Endothelial cell (in vitro differentiated cells): ENCODE measurements at places on chromosomes 16 and 17.

- DNase-seq: no peak
Observed at GRCh38 chr17:70609566-70609965, 440.2 kb downstream of the KCNJ2 start.

DNA sequence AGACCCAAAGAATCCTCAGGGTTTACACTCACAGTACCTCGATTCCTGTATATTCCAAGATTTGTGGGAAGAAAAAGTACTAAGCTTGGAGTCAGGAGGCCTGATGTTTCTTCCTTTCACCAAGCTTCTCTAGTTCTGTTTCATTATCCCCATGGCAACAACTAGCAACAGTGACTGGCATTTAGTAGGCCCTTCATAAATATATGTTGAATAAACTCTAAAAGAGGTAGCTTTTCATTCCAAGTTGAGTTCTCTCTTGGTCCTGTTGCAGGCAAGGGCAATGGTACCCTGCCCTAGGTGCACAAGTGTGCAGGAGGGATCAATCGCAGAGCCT, 527 bp upstream of the UBE2Z start:
- DNase-seq: no peak

GRCh38 chr17:75808905-75809621, 24.5 kb downstream of the UNK start:
- no peak for DNase-seq

- DNase-seq: no peak
Observed at GRCh38 chr17:78407387-78408000, 29.0 kb downstream of the PGS1 start.

DNA sequence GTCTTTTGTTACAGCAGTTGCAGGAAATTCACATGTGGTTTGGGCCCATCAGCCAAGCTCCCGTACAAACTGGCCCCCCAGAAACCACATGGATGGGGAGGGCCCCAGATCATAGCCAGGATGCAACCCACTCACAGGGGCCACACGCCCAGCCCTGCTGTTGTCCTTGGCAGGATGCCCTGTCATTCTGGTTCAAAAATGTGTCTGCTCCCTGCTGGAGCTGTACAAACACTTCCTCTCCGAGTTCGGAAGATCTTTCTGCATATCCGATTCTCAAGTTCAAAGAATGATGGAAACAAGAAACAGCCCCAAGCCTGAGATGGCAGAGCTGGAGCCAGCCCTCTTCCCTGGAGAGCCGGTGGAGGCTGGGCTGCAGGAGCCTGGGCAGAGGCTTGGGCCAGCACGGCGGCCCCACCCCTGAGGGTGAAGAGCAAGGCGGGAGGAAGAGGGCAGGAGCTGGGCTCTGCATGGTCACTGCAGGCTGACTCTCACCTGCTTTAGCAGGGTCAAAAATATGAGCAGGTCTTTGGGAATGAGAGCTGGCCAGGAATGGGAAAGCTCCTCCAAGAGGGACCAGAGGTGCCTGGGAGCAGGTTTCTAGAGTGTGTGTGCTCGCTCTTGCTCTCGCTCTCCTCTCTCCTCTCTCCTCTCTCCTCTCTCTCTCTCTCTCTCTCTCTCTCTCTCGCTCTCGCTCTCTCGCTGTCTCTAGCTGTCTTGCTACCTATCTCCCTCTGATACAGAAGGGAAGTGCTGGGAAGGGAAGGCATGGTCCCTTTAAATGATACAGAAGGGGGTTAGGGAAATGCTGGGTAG, 34.7 kb upstream of the ENPP7 start:
- DNase-seq: no peak

DNA sequence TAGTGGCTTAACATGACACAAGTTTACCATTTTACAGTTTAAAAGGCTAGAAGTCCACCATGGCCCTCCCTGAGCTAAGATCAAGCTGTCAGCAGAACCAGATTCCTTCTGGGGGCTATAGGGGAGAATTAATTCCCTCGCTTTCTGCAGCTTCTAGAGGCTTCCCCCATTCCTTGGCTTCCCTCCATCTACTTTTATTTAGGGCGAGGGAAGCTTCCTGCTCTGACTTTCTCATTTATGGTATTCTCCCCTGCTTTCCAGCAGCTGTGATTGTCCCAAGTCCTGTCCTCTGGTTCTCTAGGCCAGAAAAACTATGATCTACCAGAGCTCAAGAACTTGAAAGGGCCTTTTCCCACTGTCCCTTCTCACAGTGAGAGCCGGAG, 4.3 kb downstream of the CETP start:
- no peak for DNase-seq

DNA sequence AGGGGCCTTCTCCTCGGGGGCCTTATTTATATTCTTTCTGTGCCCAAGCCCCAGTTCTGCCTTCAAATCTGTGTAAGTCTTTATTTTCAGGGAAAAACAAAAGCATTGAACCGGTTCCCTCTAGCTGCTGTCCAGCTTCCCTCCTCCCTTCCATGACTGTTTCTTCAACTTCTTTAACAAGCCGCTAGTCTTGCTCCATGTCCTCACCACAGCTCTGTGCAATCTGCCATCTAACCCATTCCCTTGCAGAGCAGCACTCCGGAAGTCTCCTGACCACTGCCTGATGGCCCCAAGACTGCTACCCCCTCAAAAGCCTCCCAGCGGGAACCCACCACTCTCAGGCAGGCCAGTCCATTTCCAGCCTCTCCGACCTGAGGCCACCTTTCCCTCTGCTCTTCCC, 16.9 kb downstream of the EMC8 start:
- no peak for DNase-seq

- DNase-seq: peak; percentile 56
Observed at GRCh38 chr16:13453938-13454553, 465.9 kb upstream of the ERCC4 start.

GRCh38 chr17:45965812-45966211, 33.2 kb upstream of the STH start:
- no peak for DNase-seq

DNA sequence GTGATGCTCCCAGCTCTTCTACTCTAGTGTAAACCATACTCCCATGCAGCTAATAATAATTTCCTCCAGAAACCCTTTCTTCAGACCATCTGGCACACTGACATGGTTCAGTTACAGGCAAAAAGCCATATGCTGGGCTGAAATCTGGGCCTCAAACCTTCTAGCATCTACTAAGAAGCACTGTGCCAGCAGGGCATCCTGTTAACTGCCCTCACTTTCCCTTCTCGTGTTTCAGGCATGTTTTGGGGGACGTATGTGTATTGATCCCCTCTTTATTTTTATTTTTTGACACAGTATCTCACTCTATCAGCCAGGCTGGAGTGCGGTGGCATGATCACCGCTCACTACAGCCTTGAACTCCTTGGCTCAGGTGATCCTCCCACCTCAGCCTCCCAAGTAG, 33.3 kb downstream of the STAT5A start:
- DNase-seq: no peak

GRCh38 chr17:72682605-72683004, 409.9 kb downstream of the SLC39A11 start:
- DNase-seq: no peak

GRCh38 chr16:10113248-10113647, 69.0 kb downstream of the GRIN2A start:
- no peak for DNase-seq

GRCh38 chr17:79011451-79012147, 2.0 kb upstream of the CANT1 start:
- no peak for DNase-seq

- no peak for DNase-seq
Observed at GRCh38 chr17:13273806-13274205, 256.0 kb upstream of the ELAC2 start.

GRCh38 chr17:12386225-12386624, 279.5 kb upstream of the MYOCD start:
- no peak for DNase-seq

- no peak for DNase-seq
Observed at GRCh38 chr16:83692224-83692623, 115.6 kb upstream of the HSBP1 start.

GRCh38 chr17:76727745-76728456, 1.3 kb downstream of the METTL23 start:
- DNase-seq: no peak

DNA sequence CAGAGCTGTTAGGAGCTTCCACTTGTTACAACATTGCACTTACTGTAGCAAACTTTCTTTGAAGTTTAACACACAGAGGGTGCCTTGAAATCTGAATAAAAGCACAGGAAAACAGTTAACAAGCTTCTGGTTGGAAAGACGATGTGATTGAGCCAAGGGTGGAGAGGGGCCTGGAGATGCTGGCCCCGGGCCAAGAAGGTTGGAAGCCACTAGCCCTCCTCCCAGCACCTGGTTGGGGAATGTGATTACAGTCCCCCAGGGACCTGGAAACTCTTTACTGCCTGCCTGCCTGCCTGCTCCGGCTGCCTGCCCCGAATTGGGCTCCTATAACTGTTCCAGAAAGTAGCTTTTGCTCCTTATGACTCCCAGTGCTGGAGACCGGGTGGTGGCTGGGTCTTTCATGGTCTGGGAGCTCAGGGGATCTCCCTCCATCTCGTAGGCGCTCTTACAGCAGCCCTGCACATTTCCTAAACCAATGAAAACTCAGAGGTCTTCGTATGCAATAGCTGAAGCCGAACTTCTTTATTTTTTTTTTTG, 48.0 kb upstream of the ZFHX3 start:
- DNase-seq: no peak
